ENCODE measurements at places on chromosomes 11 and 22. TPM values are rescaled to one million over a fixed set of nuclear protein-coding genes. Genes with fewer than 3 reads are reported as not detected.

Gene IGLL5
- polyA plus RNA-seq, result not detected

Gene OR8D4
- 0.09 TPM for polyA plus RNA-seq

Gene BARX2
- polyA plus RNA-seq, result 0.66 TPM

Gene FOLR1
- 2.8 TPM for polyA plus RNA-seq

Gene LARGE2
- polyA plus RNA-seq, result 4.4 TPM

DNA sequence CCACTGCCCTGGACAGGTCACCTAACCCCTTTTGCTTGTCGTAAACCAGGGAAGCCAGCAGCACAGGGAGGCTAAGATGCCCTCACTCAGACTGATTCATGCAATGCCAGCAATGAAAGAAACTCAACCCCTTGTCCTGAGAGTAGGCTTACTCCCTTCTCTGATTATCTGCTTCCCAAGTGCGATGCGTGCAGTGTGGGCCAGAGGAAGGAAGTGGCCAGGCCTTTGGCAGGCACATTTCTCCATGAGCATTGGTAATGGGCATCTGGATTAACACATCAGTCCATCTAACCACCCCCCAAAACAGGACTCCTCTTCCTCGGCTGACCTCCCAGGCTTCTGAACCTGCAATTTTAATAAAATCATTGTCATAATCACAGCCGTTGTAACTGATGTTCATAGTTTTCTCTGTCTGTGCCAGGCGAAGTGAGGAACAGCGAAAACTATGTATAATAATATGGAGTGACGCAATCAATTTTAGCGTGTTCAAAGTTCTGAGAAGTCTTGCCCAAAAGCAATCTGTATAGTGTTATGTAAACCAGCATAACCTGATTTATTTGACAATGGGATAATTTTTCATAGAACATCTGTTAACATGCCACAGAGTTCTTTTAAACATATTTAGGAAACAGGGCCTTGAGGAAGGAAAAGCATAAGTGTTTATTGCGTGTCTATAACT is 33.9 kb downstream of the TST start:
- no peak overlapping the region for H3K4me3 ChIP-seq
- no peak for DNase-seq
- H3K4me1 ChIP-seq, result no peaks in the 10 kb centered on the region

DNA sequence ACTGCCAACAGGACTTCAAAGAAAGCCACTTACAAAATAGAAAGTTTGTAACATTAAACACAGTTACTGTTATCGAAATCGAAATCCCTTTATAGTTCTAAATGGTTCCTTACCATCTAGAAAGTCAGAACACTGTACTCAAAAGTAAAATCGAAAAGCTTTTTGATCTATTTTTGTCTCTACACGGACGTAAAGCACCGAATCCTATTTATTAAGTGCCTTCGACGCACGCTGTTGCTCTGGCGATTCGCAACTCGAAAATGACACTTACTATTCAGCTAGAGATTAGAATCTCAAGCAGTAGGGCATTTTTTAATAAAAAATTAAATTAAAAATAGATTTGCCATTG is 78.3 kb downstream of the LARGE1 start:
- H3K27me3 ChIP-seq, result no peaks in the 10 kb centered on the region
- no peak overlapping the region for H3K4me3 ChIP-seq
- no peaks in the 10 kb centered on the region for H3K36me3 ChIP-seq

GRCh38 chr22:26852176-26852575 is 194.8 kb downstream of the MIAT start:
- H3K4me3 ChIP-seq, result no peak overlapping the region
- no peak overlapping the region for H3K27ac ChIP-seq
- H3K27me3 ChIP-seq, result peaks cover 6% of the 10 kb centered on the region
- DNase-seq, result no peak
- H3K4me1 ChIP-seq, result no peaks in the 10 kb centered on the region

- H3K27ac ChIP-seq, result no peak overlapping the region
- no peaks in the 10 kb centered on the region for H3K4me1 ChIP-seq
- no peak overlapping the region for H3K4me3 ChIP-seq
Measured at GRCh38 chr11:93757924-93758865, 16.7 kb downstream of the C11orf54 start.

- H3K27ac ChIP-seq, result no peak overlapping the region
- H3K4me1 ChIP-seq, result no peaks in the 10 kb centered on the region
- no peaks in the 10 kb centered on the region for H3K36me3 ChIP-seq
- DNase-seq, result no peak
- H3K27me3 ChIP-seq, result no peaks in the 10 kb centered on the region
Measured at GRCh38 chr11:80700386-80700785, 1259.6 kb upstream of the TENM4 start.

DNA sequence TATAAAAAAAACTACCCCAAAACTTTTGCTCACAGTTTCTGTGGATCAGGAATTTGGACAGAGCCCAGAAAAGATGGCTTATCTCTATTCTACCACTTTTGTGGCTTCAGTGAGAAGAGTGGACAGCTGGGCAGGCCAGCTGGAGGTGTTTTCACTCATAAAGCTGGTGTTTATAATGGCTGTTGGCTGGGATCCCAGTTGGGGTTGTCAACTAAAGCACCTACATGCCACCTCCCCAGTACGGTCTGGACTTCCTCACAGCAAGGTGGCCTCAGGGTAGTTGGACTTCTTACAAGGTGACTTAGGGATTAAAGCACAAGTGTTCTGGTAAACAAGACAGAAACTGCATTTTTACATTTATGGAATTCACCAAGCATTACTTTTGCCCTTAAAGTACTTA is 171.0 kb downstream of the NELL1 start:
- H3K27ac ChIP-seq, result no peak overlapping the region
- H3K27me3 ChIP-seq, result no peaks in the 10 kb centered on the region
- peak; percentile 0 for DNase-seq
- no peak overlapping the region for H3K4me3 ChIP-seq
- H3K36me3 ChIP-seq, result no peaks in the 10 kb centered on the region

- peak within 1 kb of the TSS; percentile 42 for H3K4me3 ChIP-seq
- H3K4me1 ChIP-seq, result peaks cover 38% of the 10 kb centered on the region
- peak within 1 kb of the TSS; percentile 66 for H3K27ac ChIP-seq
- H3K27me3 ChIP-seq, result no peaks in the 10 kb centered on the region
- peaks cover 7% of the 10 kb centered on the region for H3K36me3 ChIP-seq
Measured at GRCh38 chr22:21014726-21015465, at the start of gene P2RX6. Gene P2RX6 (plus strand): TSS chr22:21015165. CDS start chr22:21015175, 10 bp downstream.

DNA sequence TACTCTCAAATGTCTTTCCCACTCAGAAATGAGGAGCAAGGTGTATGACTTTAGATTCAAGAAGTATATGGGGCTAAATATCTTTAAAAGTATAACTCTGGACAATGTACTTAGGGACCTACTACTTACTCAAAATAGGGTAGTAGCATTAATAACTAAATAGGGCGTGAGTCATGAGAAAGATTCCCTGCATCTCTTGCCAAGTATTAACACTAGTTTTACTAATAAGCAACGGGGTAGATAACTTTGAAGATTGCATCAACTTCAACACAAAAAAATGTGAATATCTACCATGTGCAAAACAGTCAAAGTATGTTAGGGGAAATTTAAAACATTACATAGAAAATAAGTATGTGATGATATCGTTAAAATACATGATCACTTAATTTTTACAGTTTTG is 99.6 kb downstream of the PGR start:
- H3K4me1 ChIP-seq, result no peaks in the 10 kb centered on the region
- H3K27me3 ChIP-seq, result no peaks in the 10 kb centered on the region
- no peak overlapping the region for H3K4me3 ChIP-seq
- H3K27ac ChIP-seq, result no peak overlapping the region
- H3K36me3 ChIP-seq, result no peaks in the 10 kb centered on the region

DNA sequence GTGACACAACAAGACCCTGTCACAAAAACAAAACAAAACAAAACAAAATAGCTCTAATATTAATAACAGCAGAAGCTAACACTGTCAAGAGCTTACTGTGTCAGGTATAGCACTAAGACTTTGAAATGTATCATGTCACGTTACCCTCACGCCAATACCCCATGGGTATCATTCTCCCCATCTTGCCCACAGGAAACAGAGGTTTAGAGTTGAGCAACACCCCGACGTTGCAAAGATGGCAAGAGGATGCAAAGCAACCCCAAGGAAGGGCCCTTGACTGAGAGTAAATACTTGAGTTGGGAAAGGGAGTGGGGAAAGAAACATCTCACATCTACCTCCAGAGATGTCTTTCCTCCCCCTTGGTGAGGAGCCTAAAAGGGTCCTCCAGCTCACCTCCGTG is 366.8 kb downstream of the LARGE1 start:
- H3K4me3 ChIP-seq, result no peak overlapping the region
- H3K27ac ChIP-seq, result no peak overlapping the region
- H3K36me3 ChIP-seq, result no peaks in the 10 kb centered on the region
- no peak for DNase-seq

GRCh38 chr11:10305262-10305963 is 540 bp downstream of the ADM start:
- H3K36me3 ChIP-seq, result no peaks in the 10 kb centered on the region
- DNase-seq, result peak; percentile 46
- peaks cover 51% of the 10 kb centered on the region for H3K4me1 ChIP-seq
- peak overlapping the region; percentile 66 for H3K4me3 ChIP-seq
- H3K27ac ChIP-seq, result peak overlapping the region; percentile 29

- H3K36me3 ChIP-seq, result no peaks in the 10 kb centered on the region
- no peaks in the 10 kb centered on the region for H3K27me3 ChIP-seq
- no peak overlapping the region for H3K27ac ChIP-seq
- no peak overlapping the region for H3K4me3 ChIP-seq
- H3K4me1 ChIP-seq, result no peaks in the 10 kb centered on the region
Measured at GRCh38 chr11:22597062-22597461, 28.6 kb downstream of the FANCF start.

All from muscle of leg (tissue), 16 donors.